ENCODE measurements at places on chromosomes 6 and 20.
A peak's percentile ranks its signal among the peaks of the same experiment; 100 is the strongest.

- no peaks in the 10 kb centered on the region for H3K36me3 ChIP-seq
- DNase-seq, result no peak
- H3K4me3 ChIP-seq, result no peak overlapping the region
- H3K27ac ChIP-seq, result no peak overlapping the region
- no peaks in the 10 kb centered on the region for H3K27me3 ChIP-seq
- no peaks in the 10 kb centered on the region for H3K4me1 ChIP-seq
Observed at GRCh38 chr6:75221116-75221515, 15.3 kb upstream of the COL12A1 start.

- H3K36me3 ChIP-seq, result no peaks in the 10 kb centered on the region
- no peaks in the 10 kb centered on the region for H3K27me3 ChIP-seq
- H3K27ac ChIP-seq, result no peak overlapping the region
- DNase-seq, result no peak
- peaks cover 4% of the 10 kb centered on the region for H3K4me1 ChIP-seq
Observed at GRCh38 chr20:9099372-9099771, 30.5 kb downstream of the PLCB4 start.

DNA sequence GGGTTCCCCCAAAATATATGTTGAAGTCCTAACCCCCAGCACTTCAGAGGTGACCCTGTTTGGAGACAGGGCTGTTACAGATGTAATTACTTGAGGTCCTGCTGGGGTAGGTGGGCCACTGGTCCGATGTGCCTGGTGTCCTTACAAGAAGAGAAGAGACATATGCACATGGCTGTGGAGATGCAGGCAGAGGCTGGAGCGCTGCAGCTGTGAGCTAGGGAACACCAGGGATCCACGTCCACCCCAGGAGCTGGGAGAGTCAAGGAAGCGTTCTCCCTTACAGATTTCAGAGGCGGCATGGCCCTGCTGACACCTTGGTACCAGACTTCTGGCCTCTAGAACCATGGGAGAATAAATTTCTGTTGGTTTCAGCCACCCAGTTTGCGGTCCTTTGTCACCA, 11.7 kb upstream of the SLC22A2 start:
- no peaks in the 10 kb centered on the region for H3K36me3 ChIP-seq
- H3K4me3 ChIP-seq, result no peak overlapping the region
- DNase-seq, result no peak
- no peaks in the 10 kb centered on the region for H3K4me1 ChIP-seq
- H3K27ac ChIP-seq, result no peak overlapping the region

DNA sequence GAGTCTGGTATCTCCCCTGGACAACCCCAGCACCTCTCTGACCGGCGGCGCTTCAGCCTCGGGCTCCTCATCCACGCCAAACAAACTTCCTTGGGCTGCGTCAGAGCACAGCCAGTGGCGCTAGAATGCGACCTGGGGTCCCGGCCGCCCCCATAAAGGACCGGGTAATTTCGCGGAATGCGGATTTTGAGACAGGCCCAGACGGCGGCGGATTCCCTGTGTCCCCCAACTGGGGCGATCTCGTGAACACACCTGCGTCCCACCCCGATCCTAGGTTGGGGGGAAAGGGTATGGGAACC, 1.6 kb downstream of the FOXP4 start:
- no peaks in the 10 kb centered on the region for H3K27me3 ChIP-seq
- DNase-seq, result no peak
- H3K36me3 ChIP-seq, result peaks cover 5% of the 10 kb centered on the region

GRCh38 chr20:58545565-58546415, 30.6 kb upstream of the APCDD1L start:
- DNase-seq, result peak; percentile 34
- no peaks in the 10 kb centered on the region for H3K27me3 ChIP-seq

- no peak overlapping the region for H3K27ac ChIP-seq
- H3K4me1 ChIP-seq, result no peaks in the 10 kb centered on the region
- H3K36me3 ChIP-seq, result no peaks in the 10 kb centered on the region
- peak; percentile 30 for DNase-seq
Observed at GRCh38 chr6:11598687-11599086, 61.1 kb downstream of the TMEM170B start.

GRCh38 chr6:140844167-140844566, 1288.6 kb upstream of the GJE1 start:
- H3K4me1 ChIP-seq, result no peaks in the 10 kb centered on the region
- no peaks in the 10 kb centered on the region for H3K36me3 ChIP-seq
- no peak overlapping the region for H3K27ac ChIP-seq
- no peaks in the 10 kb centered on the region for H3K27me3 ChIP-seq
- no peak overlapping the region for H3K4me3 ChIP-seq

- no peaks in the 10 kb centered on the region for H3K4me1 ChIP-seq
- H3K27me3 ChIP-seq, result no peaks in the 10 kb centered on the region
- H3K4me3 ChIP-seq, result no peak overlapping the region
- DNase-seq, result no peak
- no peaks in the 10 kb centered on the region for H3K36me3 ChIP-seq
Observed at GRCh38 chr6:131687022-131687421, 14.2 kb downstream of the OR2A4 start.

DNA sequence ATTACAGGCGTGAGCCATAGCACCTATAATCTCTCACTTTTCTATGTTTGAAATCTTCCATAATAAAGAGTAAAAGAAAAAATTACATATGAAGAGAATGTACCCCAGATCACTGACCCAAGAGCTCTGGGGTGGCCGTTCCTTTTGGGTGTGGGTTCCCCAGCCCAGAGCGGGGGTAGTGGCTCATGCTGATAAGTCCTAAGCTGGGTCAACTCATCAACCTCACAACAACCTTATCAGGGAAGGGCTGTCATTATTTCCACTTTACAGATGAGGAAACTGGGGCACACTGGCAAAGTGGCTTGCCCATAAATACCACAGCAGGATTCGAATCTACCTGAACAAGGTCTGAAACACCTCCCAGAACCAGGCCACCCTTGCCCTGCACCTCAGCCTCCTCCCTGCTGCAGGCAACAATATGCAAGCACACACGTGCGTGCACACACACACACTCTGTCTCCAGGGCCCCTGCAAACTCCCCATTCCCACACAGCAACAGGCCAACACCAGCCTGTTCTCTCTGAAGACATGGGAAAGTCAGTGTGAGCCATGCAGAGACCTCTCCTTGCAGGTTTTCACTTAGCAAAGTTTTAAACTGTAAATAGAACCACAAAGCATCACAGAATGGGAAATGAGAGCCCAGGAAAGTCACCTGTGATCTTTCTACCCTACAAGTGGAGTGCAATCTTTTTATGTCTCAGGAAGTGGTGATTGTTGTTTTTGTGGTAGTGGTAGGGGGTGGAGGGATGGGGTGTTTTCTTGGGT, 27.7 kb downstream of the BFSP1 start:
- DNase-seq, result no peak
- no peak overlapping the region for H3K4me3 ChIP-seq
- no peak overlapping the region for H3K27ac ChIP-seq
- no peaks in the 10 kb centered on the region for H3K36me3 ChIP-seq

DNA sequence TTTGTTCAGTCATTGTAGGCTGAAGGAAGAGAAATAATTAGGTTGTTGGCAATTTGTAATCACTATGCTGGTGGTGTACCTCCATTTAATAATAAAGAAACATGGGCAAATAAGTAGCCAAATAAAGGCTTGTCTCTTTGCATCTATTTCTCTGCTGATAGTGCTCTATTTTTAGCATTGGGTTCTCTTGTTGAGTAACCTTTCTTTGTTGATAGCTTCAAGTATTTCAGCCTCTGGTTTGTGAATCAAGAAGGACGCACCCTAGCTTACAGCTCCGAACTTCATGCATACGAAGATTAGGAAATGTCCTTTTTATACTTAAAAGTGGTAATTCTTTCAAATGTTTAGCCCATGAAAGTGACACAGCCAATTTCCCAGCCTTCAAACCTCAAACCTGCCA, 2.6 kb downstream of the PPP1R14C start:
- peak overlapping the region; percentile 59 for H3K4me3 ChIP-seq
- no peaks in the 10 kb centered on the region for H3K27me3 ChIP-seq
- H3K4me1 ChIP-seq, result peaks cover 24% of the 10 kb centered on the region
- DNase-seq, result no peak

DNA sequence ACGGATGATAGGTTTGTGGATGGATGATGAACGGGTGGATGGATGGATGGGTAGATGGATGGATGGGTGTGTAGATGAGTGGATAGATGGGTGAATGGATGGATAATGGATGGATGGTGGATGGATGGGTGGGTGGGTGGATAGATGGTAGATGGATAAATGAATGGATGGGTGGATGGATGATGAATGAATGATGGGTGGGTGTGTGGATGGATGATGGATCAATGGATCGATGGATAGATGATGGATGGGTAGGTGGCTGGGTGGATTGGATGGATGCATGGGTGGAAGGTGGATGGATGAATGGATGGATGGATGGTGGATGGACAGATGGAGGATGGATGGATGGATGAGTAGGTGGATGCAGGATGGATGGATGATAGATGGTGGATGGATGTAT, 394.1 kb downstream of the TAF4 start:
- no peaks in the 10 kb centered on the region for H3K27me3 ChIP-seq
- no peak overlapping the region for H3K4me3 ChIP-seq
- H3K27ac ChIP-seq, result no peak overlapping the region
- DNase-seq, result no peak
- H3K4me1 ChIP-seq, result no peaks in the 10 kb centered on the region

DNA sequence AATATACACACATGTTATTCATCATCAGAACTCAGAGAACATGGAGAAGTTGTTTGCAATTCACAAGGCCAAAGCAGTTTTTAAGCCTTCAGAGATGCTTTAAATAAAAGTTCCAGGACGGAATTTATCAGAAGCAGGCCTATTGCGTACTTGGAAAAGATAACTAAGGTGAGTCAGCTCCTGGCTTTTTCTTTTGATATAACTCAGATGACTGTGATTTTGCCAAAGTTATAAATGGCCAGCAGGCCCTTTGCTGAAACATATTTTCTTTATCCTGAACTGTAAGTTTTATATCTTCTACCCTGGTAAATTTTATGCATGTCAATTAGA, 55.0 kb upstream of the PLCB1 start:
- no peak overlapping the region for H3K27ac ChIP-seq
- no peak overlapping the region for H3K4me3 ChIP-seq
- H3K36me3 ChIP-seq, result no peaks in the 10 kb centered on the region
- DNase-seq, result no peak

GRCh38 chr20:1362484-1362883, 30.4 kb downstream of the FKBP1A start:
- no peak overlapping the region for H3K27ac ChIP-seq
- no peaks in the 10 kb centered on the region for H3K27me3 ChIP-seq
- H3K4me3 ChIP-seq, result no peak overlapping the region
- peaks cover 22% of the 10 kb centered on the region for H3K36me3 ChIP-seq
- no peak for DNase-seq

DNA sequence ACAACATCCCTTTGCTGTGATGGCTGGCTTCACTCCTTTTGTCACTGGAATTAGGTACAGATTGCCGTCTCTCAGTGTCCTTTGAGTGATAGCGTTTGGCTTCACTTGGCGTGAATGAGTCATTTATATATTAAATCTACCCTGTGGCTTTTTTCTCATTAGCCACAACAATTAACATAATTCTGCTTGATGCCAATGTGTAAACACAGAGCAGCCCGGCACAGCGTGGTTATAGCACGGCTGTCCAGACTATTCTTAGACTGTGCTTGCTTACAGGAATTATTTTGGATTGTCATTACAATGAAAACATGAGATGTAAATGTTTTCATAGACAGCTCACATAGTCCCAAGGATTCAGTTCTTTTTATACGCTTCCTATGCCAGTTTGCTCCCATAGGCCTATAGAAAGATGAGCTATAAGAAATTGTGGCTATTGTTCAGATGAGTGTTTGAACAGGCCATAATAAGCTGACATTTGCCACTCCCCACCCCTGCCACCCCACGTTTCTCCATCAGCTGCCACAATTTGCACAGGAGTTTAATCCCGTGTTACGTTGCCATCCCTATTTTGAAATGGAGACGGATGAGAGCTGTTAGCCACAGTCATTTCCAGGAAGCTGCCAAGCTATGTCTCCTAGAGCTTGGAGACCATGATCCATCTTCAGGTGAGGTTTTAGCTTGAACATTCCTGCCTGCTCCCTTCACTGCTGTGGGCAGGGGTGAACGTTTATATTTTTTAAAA, 65.9 kb downstream of the PPP1R14C start:
- H3K4me3 ChIP-seq, result no peak overlapping the region
- no peak for DNase-seq
- H3K36me3 ChIP-seq, result no peaks in the 10 kb centered on the region
- H3K27me3 ChIP-seq, result no peaks in the 10 kb centered on the region
- H3K27ac ChIP-seq, result no peak overlapping the region

DNA sequence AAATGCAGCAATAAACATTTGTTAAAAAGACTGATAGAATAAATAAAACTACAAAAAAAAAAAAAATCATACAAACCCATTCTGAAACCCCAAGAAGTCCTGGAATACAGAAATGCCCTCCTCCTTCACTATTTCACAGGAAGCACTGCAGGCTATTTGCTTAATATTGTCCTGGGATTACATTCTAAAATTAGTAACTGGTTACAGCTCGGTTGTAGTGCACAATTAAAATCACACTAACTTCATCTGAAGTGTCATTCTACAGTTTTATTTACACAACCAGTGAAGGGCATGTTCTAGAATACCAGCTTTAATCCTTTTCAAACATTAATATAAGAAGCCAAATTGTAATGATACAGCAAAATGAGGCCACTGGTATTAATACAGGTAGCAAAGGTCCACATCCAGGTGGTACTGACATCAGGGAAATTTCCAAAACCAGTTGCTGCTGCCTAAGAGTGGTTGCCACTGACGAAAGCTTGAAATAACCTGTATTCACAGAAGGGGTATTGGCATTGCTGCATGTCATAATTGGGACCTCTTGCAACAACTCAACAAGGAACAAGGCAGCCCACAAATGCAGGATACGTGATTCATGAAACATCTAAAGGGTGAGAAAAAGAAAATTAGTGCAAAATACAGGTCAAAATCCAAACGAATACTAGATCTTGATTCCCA, 26.9 kb downstream of the AKIRIN2 start:
- DNase-seq, result no peak
- peaks cover 8% of the 10 kb centered on the region for H3K4me1 ChIP-seq
- no peak overlapping the region for H3K4me3 ChIP-seq
- no peak overlapping the region for H3K27ac ChIP-seq
- peaks cover 26% of the 10 kb centered on the region for H3K36me3 ChIP-seq
- no peaks in the 10 kb centered on the region for H3K27me3 ChIP-seq

DNA sequence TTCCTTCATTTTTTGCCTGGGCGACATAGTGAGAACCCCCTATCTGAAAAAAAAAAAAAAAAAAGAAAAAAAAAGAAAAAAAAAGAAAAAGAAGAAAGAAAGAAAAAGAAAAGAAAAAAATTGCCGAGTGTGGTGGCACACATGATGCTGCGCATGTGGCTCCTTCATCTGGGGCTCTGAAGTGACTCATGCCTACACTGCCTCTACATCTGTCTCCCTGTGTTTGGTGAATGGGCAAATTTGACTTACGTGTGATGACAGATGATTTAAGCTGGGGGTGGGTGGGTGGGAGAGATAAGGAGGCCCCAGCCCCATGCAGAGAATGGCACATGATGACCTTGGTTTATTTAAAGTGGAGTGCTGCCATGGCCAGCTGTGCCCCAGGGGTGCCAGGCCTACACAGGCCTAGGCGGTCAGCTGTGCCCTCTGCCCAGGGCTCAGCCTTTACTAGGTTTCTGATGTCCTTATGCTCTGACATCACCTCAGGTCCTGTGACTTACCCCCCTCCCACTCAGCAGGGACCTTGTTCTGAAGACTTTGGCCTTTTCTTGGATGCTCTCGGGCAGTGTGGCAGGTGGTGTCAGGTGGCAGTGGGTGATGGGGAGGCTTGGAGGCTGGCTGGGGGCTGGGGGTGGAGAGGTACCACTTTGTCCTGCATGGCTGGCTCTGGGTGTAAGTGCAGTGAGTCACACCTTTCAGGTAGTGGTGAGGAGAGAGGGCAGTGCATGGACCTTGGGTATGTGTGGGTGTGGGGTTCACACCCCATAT, 41.1 kb downstream of the VEGFA start:
- no peak overlapping the region for H3K27ac ChIP-seq
- H3K36me3 ChIP-seq, result no peaks in the 10 kb centered on the region
- peaks cover 7% of the 10 kb centered on the region for H3K4me1 ChIP-seq
- DNase-seq, result no peak
- H3K27me3 ChIP-seq, result no peaks in the 10 kb centered on the region
